ENCODE measurements at places on chromosomes 4 and X.

DNA sequence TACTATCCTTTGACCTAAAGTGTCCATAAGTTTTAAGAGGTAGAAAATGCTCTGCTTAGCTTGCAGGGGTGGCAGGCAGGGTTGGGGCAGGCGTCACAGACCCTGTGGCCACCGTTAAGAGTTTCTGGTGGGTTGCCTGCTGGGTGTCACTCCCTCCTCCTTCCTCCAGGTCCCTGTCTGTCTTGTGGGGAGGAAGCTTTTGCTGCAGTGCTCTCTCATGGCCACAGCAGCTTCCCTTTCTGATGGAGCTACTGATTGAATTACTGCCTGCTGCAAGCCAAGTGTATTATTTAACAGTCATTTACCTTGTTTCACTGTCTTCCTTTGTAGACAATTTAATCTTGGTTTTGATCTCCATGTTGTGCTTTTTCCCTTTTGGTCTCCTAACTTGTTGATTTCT, 384.6 kb downstream of the IDS start:
- no peak for DNase-seq

GRCh38 chrX:145825896-145826295, 8.3 kb downstream of the SLITRK2 start:
- no peak for DNase-seq

DNA sequence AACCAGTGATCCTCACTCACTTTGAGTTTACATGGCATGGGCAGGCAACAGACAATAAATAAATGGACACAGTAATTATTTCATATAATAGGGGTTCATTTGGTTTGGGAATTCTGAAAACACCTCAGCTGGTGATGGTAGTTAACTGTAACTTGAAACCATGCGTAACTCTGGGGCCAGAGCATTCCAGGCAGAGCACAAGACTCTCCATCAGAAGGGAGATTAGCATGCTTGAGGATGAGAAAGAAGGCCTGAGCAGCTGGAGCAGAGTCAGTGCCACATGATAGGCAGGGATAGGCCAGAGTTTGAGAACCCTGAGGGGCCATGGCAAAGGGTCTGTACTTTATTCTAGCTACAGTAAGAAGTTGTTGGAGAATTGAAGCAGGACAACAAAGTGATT, 56.3 kb upstream of the CXCL8 start:
- no peak for DNase-seq

GRCh38 chr4:142128529-142128928, 492.1 kb downstream of the IL15 start:
- no peak for DNase-seq

GRCh38 chr4:168761066-168761465, 249.0 kb downstream of the CBR4 start:
- no peak for DNase-seq

- DNase-seq: no peak
These were observed 37.7 kb upstream of the RAB33B start for GRCh38 chr4:139416073-139416673.

- DNase-seq: no peak
These were observed 208.1 kb upstream of the ADGRL3 start for GRCh38 chr4:60992037-60992436.

DNA sequence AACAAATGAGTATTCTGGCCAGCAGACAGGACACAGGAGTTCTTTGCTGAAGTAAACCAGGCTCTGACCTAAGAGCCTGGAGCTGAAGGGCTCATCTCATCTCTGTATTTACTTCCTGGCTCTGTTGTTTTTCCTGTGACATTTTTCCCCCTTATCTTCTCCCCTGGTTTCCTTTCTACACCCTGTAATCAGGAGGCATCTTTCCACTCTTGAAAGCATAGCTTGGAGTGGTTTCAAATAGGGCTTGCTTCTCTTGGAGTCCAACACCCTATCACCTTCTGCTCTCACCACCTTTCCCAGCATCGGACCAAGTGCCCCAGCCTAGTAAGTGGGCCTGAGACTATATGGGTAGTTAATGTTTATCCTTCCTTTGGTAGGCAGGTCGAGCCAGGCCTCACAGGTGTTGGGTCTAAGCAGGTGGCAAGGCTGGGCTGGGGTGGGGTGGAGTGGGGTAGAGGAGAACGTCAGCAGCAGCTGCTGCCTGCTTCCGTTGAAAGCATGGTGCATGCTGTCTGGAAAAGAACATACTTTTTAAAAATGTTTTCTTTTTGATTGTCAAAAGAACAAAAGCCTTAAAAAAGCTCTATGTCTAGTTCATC, 1.2 kb downstream of the DRP2 start:
- no peak for DNase-seq

DNA sequence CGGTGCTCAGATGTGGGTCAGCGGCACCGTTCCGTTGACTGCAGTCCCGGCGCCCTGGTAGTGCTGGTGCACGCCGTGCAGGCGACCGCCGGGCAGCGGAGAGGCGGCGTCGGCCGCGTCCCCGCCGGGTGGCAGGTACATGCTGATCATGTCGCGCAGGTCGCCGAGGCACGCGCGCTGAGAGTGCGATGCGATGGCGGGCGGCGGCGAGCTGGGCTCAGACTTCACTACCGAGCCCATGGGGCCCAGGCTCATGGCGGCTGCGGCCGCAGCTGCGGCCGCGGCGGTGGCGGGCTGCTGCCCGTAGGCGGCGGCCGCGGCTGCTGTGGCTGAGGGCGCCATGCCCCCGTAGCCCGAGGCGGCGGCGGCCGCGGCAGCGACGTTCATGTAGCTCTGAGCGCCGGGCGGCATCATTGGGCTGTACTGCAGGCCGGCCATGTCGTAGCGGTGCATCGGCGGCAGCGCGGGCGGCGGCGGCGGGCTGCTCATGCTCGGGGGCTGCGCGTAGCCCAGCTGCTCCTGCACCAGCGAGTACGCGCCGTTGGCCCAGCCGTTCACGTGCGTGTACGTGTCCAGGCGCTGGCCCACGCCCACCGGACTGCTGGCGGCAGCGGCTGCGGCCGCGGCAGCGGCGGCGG, 1.0 kb downstream of the SOX3 start:
- peak; percentile 50 for DNase-seq

GRCh38 chrX:2145692-2146367, 354.9 kb downstream of the DHRSX start:
- DNase-seq: no peak

- DNase-seq: no peak
These were observed 243.4 kb downstream of the AR start for GRCh38 chrX:67787196-67787595.

DNA sequence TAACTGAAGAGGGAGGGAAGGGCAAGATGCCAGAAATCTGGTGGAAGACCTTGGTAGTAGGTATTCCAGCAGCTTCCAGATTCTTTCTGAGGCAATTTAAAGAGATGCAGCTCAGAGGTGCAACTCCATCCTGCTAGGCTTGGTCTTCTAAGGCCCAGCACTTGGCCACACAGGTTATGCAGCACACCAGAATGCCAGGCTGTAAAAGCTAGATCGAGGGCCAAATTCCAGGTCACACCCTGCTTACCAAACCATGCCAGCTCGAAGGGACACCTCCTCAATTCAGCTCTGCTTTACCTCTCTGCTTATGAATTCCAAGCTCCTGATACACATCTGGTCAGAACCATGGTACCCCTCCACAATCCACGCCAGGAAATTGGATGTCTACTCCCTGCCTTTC, 19.8 kb upstream of the ATXN3L start:
- no peak for DNase-seq

- DNase-seq: no peak
These were observed 123.7 kb downstream of the CBR4 start for GRCh38 chr4:168886351-168886750.

DNA sequence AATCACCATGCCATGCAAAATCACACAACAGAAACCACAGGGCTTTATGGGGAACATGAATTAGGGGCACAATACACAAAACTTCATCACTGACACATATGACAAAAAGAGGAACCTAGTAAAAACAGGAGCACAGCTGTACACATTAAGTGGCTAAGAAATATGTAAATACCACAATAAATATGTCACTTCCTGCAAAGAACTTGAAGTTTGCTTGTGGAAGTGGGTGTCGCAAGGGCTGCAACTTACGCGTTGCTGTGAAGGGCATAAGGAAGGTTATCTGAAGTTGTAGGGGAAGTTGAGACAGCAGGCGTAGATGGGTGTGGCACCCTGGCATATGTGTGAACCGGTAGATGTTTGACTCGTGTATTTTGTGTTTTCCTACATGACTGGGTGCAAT, 42.4 kb downstream of the CLCN4 start:
- no peak for DNase-seq

DNA sequence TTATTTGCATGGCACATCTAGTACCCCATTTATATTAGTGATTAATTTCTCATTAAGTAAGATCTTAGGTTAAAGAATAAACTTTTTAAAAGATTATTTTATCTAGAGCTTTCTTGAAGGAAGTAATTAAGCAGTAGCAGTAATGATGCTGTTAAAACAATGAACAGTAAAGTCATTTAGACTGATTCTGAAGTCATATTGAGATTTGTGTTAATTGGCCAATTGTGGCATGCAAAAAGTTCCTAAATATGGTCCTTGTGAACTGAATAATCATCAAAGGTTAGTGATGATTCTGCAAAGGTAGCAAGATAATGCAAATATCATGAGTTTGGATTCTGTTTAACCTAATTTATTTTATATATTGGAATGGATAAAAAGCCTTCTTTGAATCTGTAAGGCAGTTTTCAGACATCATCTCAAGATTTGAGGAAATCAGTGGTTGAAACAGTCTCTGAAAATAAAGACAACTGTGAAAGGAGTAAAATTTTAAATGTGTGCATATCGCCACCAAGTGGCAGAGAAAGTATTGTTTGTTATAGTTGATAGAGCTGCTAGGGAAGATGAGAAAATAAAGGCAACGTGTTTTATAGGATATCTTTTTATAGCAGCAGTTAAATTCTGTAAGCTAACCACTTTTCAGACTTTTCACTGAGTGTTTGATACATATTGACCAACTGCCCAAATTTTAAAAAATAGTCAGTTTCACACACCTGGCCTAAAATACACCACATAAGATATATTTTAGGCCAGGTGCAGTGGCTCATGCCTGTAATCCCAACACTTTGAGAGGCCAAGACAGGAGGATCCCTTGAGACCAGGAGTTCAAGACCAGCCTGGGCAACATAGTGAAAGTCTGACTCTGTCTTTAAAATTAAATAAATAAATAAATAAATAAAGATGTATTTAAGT, 79.6 kb downstream of the CCKAR start:
- DNase-seq: peak; percentile 16

DNA sequence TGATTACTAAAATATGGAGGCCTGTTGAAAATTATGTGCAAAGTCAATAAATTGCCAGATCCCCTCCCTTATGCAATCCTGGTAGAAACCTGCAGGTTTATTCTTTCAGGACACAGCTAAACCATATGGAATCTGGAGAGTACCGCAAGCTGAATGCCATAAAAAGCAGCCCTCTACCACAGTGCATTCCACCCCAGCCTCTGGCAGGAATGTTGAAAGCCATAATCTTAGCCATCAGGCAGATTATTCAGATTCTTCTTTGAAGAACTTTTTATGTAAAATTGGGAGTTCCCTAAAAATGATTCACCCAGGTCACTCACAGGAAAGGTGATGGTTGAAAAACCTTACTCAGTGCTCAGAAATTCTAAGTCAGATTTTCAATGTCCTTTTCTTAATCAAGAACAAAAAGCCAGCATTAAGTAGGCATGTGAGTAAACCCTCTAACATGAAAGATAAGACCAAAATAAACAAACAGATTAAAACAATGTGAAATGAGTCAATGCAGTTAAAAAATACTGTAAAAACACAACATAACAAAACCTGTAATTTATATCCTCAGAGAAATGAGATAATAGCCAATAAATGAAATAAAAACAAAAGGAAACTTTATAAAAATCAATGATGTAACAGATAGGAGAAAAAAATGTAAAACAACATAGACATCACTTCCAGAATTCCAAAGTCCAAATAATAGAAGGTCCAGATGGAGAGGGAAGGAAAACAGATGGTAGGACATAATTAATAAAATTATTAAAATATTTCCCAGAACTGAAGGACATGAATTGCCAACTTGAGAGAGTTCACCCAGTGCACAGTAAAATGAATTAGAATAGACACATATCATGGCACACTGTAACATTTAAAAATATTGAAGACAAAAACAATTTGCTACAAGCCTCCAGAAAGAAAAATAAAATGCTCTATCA, 226.9 kb downstream of the FSTL5 start:
- no peak for DNase-seq

GRCh38 chr4:1752284-1753041, 31.1 kb downstream of the TACC3 start:
- DNase-seq: no peak

DNA sequence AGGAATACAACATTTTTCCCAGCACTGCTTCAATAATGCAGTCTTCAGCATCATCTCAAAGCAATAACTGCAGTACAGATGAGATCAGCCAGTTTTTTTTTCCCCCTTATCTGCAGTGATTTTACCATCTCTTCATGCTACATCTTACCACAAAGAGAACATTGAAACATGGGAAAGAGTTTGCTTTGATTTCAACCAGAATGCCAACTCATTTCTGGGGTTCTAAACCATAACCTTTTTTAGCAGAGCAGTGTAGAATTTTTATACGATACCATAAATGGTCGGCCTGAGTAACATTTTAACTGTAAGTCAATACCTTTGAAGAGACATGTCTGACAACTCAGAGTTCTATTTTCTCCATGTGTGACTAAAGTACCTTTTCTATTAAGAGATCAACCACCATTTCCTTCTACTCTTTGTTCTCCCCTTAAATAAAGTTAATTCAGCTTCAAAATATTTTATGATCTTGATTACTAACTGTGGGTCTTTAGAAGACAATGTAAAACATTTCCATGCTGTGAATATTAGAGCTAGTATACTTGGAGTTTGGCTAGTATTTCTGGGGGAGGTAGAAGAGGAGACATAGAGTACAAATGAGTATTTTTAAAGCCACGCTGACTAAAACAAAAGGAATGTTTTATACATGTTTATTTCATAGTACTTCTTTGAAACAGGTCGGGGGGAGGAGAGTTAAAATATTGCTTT, 69.1 kb downstream of the TET2 start:
- no peak for DNase-seq

GRCh38 chr4:129282293-129282692, 186.3 kb downstream of the C4orf33 start:
- DNase-seq: no peak

GRCh38 chr4:6943012-6943884, 33.6 kb downstream of the TBC1D14 start:
- peak; percentile 49 for DNase-seq

DNA sequence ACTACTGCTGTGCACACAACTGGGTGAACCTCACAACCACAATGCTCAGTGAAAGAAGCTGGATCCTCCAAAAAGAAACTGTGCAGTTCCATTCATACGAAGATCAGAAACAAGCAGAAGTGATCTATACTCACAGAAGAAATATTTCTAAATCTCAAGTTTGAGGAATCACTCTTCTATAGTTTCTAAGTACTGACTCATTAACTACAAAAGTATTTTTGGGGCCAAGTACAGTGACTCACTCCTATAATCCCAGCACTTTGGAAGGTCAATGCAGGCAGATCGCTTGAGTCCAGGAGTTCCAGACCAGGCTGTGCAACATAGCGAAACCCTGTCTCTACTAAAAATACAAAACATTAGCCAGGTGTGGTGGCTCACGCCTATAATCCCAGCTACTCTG, 51.3 kb upstream of the RELL1 start:
- no peak for DNase-seq

- DNase-seq: no peak
These were observed 222.1 kb downstream of the CBR4 start for GRCh38 chr4:168787801-168788595.
